ENCODE measurements at places on chromosomes 2 and 18.

DNA sequence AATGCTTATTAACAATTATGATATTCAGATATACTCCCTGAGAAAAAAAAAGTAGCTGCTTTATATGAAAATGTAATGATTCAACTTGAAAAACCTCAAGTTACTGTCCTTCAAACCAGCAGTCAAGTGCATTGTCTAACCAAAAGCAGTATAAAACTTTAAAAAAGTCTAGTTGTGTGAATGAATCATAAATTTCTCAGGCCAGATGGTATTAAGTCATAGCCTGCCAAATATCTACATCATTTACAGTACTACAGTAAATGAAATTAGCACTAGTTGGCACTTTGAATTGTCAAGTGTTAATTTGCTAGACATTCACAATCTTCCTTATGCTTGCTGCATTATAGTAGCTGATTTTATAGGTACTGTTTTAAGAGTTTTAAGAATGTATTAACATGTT is 85.9 kb downstream of the CBLN2 start:
- DNase-seq: no peak

GRCh38 chr2:232104076-232104646 is 142.6 kb downstream of the DIS3L2 start:
- no peak for DNase-seq

GRCh38 chr2:19900931-19901441 is 797 bp downstream of the TTC32 start:
- no peak for DNase-seq

DNA sequence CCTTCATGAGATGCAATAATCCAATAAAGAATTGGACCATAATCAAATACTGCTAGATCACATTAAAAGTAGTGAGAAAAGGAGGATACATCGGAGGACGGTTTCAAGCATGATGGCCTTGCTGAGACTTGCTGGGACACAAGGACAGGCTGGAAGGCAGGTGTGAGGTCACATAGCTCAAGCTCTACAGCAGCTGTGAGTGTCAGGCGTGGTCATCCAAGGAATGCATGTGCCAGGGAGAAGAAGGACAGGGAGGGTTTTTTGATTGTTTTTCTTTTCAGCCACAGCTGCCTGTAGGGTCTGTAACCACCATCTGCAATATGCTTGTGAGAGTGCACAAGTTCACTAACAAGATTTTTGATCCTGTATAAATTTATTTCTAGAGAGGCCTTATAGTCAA is 57.6 kb downstream of the BMP10 start:
- DNase-seq: no peak

GRCh38 chr2:176679061-176679669 is 409.9 kb downstream of the MTX2 start:
- DNase-seq: no peak

DNA sequence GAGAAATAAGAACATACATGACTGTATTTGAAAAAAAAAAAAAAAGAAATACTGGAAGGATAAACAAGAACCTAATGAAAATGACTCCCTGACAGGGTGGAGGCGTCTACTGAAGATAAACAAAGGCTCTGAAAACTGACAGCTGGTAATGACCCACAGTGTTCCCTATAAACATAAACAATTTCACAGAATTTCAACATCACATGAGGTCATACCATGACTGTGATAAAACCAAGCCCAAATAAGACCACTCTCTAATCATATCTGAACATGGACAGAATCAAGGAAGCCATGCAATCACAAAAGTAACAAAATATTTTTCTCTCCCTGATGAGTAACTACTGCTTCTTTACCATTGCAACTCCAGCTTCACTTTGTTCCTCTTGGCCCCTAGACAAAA is 159.3 kb downstream of the FAM124B start:
- no peak for DNase-seq

GRCh38 chr2:47181176-47181575 is 26.1 kb upstream of the STPG4 start:
- no peak for DNase-seq

Data from thoracic aorta (tissue), 2 donors.